ENCODE measurements at places on chromosomes 16 and 17.

DNA sequence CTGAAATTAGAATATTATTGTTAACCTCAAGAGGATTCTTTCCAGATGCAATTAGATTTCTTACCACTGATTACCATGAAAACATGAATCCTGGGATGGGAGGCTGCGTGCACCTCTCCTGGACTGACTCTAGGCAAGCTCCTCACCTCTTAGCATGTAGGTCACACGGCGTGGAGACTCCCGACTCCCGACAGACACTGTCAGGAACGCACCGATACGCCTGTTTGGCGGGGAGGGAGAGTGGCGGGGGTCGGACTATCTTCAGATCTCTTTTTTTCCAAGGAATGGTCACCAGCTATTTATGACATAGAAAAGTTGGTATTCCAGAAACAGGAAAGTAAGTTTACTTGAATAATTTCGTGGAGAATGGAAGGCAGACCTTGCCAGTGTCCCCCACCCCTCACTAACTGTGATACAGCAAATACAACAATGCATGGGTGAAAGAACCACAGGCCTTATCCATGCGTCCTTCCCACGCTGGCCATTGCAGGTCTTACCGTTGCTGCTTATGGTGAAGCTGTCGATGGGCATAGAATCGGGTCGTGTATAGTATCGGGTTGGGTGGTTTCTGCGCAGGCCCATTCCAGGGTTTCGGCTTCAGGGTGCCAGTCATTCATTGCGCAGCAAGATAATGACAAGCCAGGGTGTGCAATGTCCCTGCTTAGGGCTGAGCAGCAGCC is 62.6 kb upstream of the ENDOV start:
- DNase-seq: no peak

GRCh38 chr17:28018439-28019070 is 23.9 kb upstream of the NLK start:
- DNase-seq: no peak

GRCh38 chr16:77457046-77457445 is 22.2 kb upstream of the ADAMTS18 start:
- no peak for DNase-seq

- no peak for DNase-seq
Observed at GRCh38 chr16:3607161-3607560, 4.2 kb downstream of the SLX4 start.

GRCh38 chr17:32998111-32998886 is 6.7 kb downstream of the SPACA3 start:
- peak; percentile 98 for DNase-seq

- DNase-seq: no peak
Observed at GRCh38 chr17:3033741-3034577, 29.4 kb downstream of the OR1D5 start.

GRCh38 chr17:40369923-40370322 is 5.4 kb upstream of the GJD3 start:
- no peak for DNase-seq

DNA sequence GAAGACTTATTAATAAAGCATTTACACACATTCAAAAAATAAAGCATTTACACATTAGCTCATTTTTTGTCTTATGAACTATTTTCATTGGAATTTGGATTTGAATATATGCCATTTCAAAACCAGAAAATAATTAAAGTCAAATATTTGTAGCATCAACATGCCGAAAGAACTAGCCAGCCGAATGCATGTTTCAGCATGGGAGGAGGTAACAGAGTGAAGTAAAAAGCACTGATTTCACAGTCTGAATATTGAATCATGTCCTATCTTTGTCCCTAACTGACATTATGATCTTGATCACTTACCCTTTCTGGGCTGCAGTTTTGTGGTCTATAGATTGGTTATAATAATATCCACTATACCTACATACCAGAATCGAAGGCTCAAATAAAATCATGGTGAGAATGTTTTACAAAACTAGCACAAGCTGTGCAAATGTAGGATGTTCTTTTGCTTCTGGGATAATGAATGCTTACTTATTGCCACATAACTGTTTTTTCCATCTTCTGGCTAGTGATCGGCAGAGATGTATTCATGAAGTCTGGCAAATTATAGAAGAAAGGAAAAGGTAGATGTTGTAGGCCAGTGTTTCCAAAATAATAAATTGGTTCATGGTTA is 84.7 kb downstream of the TUBD1 start:
- no peak for DNase-seq

GRCh38 chr17:63162406-63163157 is 196.5 kb downstream of the TANC2 start:
- DNase-seq: no peak

DNA sequence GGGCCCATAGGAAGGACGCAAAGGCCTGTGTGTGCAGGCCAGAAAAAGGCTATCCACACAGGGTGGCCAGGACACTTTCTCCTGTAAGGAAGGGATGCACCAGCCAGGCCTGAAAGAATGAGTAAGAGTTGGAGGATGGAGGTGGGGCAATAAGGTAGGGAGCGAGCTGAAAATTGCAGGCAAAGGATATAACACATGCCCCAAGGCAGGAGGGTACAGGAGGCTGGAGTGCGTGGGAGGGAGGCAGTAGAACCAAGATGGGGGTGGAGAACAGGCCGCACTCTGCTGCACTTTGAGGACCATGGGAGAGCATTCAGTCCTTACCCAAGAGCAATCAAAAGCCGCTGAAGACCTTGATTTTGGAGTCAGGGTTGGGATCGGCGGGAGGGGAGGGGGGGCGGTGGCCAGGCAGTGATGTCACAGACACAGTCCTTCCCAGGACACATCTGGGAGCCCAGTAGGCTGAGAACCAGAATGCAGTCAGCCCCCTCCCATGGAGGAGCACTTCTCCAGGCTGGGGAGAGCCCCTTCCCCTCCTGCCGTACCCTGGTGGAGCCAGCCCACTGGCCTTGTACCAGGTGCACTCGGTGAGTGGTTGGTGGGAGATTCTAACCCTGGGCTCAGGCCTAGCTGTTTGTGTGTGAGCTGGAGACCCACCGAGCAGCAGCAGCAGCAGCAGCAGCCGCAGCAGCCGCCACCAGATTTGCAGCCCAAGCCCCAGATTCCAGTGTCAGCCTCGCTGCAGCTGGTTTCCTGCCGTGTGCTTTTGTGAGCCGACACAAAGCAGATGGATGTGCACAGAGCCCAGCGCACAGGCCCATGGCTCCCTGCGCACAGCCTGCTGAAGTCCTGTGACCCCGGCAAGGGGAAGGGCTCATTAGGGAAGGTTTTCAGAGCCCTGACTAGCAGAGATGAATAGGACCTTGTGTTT is 17.5 kb downstream of the ANKRD40 start:
- DNase-seq: no peak

- no peak for DNase-seq
Observed at GRCh38 chr16:29915590-29916247, 10.3 kb downstream of the KCTD13 start.

- no peak for DNase-seq
Observed at GRCh38 chr16:29710227-29711219, 31.5 kb downstream of the QPRT start.

- peak; percentile 29 for DNase-seq
Observed at GRCh38 chr16:22373662-22374310, 633 bp downstream of the CDR2 start.

DNA sequence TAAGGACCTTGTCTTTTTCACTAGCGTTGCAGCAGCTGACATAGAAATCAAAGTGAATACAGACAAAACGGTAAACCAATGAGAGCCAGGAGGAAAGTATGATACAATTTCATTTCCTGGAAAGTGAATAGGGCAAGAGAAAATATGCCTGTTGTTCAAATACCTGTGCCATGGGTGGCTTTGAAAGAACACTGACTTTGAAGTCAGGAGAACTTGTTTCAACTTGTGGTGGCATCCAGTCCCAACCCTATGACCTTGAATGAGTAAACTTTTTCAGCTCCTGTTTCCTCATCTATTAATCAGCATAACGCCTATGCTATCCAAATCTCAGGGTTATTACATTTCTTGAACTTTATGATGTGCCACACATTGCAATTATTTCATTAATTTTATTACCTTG is 173.7 kb upstream of the HS3ST3A1 start:
- DNase-seq: no peak

DNA sequence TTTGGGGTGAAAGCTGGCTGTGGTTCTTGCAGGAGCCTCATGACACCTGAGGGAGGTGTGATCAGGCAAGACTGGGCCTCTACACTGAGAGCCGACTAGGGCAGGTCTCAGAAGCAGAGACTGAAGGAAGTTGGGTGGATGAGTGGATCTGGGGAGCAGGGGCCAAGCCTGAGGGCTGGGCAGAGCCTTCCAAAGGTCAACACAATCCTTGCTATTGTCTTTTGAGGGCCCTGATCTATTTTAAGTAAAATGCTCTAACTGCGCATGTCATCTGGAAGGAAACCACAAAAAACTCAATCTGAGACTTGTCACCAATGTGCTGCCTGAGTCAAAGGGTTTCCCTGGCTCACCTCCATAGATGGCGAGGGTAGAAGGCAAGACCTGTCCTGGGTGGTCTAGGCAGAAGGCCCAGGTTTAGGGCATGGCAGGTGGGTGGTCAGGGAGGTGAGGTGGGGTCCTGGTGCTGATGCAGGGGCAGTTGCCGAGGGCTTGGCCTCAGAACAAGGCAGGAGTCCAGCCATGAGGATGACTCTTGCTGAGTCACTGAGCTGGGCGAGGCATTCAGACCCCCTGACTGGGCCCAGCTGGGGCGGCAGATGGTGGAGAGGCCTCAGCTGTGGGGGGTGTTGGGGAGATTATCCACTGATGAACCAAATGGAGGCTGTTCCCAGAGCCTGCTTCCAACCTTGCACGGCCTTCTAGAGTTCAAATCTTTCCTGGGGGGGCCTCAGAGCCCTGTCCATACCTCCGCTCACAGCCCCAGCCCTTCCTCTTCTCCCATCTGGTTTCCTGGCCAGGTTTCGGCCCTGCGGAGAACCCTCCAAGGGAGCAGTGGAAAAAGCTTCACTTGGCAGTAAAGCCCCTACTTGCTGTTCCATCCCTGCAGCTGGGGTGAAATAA is 5.1 kb downstream of the MVP start:
- DNase-seq: no peak

DNA sequence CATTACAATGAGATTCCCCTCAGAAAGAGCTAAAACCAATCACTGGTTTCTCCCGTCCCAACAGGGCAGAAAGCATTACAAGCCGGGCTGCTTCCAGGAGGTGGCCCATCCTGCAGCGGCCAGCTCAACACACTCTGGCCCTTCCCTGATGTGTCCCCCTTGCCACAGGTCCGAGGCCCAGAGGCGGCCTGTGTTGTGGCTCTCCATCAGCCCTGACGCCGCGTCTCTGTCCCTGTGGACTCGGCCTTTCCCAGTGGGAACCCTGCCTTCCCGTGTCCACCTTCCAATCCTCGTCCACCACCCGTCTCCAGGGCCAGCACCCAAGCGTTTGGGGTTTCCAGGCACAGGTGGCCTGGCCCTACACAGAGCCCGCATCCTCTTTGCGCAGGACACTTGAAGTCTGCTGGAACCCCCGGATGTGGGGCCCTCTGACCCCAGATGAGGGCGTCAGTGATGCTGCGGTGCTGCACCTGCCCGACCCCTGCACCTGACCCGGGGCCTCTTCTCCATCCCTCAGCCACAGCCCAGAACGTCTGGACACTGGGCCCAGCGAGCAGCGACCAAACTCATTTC is 21.1 kb downstream of the RAB40B start:
- DNase-seq: no peak

- no peak for DNase-seq
Observed at GRCh38 chr16:50166511-50167500, 13.7 kb downstream of the TENT4B start.

DNA sequence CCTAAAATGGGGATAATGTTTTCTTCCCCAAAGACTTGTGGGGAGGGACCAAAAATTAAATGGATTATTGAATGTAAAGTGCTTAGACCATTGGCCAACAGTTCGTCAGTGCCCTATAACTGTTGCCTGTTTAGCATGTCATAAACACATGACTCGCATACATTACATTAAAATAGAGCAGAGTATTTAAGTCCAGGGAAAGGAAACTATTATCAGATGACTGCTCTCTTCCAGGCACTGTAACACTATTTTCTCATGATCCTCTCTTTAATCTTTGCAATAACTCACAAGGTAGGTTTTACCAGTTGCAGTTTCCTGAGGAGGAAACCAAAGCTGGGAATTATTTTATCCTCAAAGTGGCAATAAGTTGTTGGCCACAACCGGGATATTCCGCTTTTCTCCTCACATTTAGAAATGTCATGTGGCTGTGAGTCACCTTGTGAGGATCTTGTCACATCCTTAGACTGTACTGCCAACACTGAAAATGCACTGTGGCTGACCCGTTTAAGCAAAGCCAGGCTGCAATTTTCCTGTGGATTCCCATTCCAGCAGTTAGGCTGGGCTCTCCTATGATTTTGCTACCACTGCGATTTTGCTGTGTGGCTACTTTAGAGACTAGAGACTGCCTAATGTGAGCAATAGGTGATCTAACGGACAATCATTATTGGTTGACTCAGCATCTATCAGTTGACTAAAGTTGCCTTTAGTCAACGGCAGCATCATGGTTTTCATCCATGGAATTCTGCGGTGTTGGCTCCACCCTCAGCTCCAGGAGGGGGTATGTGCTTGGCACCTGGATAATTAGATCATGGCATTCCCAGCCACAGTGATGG is 58.3 kb upstream of the DHX40 start:
- DNase-seq: no peak

DNA sequence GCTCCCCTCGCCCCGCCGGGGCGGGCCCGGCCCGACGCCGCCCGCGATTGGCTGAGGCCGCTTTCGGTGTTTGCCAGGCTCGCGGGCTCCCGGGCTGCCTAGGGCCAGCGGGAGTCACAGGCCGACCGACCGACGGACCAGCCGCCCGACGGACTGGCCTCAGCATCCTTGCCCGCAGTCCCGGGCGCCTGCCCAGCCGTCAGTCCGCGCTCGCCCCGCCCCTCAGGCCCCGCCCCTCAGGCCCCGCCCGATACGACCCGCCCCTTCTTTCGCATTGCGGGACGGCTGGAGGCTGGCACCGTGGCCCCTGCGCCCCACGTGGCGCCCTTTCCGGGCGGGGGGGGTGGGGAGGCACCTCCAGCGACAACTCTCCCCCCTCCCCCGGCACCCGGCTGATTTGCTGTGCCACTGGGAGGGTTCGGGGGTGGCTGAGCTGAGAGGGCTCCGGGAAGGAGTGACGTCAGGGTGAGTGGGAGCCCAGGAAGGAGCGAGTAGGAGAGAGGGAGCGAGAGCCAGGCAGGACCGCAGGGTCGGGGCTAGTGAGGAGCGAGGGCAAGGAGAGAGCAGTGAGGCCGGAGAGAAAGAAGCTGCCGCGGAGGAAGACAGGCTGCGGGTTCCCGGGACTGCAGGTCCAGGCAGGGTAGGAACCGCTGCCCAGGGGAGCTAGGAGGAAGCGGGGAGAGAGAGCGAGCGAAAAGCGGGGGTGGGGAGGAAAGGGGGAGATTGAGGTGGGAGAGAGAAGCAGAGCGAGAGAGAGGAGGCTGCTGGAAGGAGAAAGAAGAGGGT is at the start of gene ASPHD1:
Gene ASPHD1 (plus strand): TSS at position 387 of the 786 bp plus-strand sequence. CDS start 484 bp downstream, outside the sequence.
- peak; percentile 55 for DNase-seq

DNA sequence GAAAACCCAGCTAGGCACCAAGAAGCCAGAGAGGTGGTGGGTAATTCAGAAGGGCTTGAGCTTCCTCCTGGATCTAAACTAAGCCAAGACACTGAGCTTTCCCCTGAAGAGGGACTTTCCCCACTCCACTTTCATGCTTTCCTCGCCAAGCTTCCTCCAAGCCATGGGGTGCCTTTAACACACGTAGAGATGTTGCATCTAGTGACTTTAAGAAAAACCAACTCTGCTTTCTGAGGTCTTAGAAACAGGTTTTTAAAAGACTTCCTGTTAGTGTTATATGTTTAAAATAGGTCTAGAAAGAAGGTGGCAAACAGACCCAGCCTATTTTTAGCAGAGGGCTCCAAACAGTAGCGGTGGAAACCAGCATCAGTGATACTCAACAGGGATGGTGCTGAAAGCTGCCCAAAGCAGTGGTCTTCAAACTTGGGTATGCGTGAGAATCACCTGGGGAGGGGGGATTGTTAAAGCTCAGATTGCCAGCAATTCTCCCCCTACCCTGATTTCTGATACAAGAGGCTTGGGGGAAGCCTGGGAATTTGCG is 585.6 kb downstream of the CDH13 start:
- DNase-seq: no peak

GRCh38 chr16:4016658-4017057 is 99.6 kb downstream of the ADCY9 start:
- no peak for DNase-seq

Measured in omental fat pad (tissue), 4 donors.